ENCODE measurements at places on chromosomes 12 and 14.

DNA sequence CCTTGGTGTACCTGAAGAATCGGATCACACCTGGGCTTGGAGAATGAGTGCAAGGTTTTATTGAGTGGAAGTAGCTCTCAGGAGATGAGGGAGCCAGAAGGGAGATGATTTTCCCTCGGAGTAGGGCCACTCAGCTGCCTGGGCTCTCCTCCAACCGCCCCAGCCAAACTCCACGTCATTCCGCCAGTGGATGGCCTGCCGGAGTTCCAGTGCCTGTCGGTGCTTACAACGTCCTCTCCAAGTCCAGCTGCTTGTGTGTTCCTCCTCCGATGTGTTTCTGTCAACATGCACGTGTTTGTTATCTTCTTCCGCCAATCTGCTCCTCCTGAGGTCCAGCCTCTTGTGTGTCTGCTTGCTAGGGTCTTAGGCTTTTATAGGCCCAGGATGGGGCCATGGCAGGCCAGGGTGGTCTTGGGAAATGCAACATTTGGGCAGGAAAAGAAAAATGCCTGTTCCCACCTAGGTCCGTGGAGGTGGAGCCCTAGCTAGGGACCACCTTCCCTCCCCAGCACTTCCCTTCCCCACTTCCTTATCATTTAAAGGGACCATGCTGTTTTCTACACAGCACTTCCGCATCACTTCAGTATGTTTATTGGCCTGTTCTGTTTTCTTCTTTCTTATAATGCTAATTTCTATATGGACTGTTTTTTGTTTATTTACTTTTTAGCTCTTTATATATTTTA lies 343.2 kb downstream of the PDZRN4 start:
- no peak for DNase-seq

- DNase-seq: no peak
These were observed 148.1 kb upstream of the EGLN3 start for GRCh38 chr14:34098985-34099349.

DNA sequence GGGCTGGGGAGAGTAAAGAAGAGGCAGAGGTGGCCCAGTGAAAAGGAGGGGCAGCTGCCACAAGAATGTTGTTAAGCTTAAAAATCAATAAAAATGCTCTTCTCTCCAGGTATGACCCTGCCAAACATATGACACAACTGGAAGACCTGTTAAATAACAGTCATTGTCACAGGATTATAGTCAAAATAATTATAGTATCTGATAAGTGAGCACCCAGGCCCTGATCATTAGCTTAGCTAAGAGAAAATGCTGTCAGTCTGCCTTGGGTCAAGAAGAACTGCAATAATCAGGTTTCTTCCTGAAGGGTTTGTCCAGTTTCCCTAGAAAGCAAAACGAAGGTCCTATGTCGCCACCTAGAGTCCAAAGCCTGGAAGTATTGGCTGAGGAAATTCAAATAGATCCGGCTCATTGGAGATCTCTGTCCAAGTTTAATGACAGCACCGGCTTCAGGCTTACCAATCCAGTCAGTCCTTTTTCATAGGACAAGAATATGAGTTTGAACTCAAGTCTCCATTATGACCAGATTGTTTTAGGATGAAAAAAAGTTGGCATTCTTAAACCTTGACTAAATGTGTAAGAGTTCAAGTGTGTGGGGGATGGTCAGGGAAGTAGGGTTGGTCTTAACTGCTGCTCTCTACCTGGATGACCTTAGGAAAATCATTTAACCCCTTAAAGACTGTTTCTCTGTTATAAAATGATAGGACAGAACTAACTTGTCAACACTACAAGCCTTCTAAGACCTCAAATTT lies 22.5 kb upstream of the NKX2-8 start:
- peak; percentile 76 for DNase-seq

- DNase-seq: no peak
These were observed 38.7 kb downstream of the FAR2 start for GRCh38 chr12:29187756-29188155.

DNA sequence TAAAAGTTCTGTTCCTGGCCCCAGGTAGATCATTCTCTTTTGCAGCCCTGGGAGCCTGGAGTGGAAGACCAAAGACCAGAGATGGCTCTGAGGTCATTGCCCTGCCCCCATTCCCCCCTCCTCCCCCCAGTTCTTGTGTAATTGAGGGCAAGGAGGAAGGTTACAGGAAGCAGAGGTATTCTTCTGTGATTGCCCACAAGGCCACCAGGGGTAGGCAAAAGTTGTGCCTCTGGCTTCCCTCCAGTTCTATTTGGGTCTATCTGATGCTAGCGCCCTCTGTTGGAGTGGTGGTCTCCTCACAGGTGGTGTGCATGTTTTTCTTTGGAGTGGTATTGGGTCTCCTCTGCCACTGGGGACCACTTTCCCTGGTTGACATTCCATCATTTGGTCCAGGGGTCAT lies 41.2 kb upstream of the CRY1 start:
- DNase-seq: peak; percentile 35

DNA sequence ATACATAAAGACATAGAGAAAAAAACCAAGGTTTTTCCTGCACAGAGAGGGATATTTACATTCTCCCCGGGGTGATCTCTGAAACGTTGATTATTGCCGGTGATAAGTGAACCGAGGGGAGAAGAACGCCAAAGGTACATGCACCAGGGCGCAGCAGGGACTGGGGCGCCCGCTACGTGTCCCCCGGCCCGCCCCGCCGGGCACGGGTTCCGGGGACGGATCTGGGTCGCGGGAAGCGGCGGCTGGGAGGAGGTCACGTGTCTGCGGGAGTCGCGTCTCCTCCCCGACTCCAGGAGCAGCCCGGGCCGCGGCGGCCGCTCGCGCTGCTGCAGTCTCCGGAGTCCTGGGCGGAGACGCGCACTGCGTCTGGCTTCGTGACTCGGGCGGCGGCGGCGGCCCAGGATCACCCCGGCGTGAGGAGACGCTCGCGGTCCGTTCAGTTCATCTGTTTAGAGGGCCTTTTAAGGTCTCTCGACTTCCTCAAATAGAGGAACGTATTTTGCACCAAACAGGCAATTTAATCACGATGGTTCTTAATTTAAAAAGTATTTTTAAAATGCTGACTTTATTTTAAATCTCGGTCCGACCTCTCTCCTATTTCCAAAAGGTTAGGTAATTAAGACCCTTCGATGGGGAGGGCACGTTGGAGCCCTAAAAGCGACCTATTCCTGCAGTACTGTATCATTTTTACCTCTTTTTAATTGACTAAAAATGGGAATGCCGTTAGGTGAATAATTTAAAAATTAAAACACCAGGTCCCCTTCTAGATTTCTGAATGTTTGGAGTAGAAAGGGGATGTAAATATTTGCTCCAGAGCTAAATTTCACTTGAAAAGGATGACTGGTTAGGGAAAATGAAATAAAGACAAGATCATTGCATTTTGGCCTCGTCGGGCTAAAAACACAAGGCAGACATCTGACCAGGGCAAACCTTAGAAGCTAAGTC lies 1.8 kb upstream of the BHLHE41 start:
- DNase-seq: peak; percentile 75

Data from suppressor macrophage treated with lipopolysaccharide for 1 hour (primary cell).